Hepatocyte (in vitro differentiated cells): ENCODE measurements at places on chromosomes 7 and 10. TPM values are rescaled to one million over a fixed set of nuclear protein-coding genes. Genes with fewer than 3 reads are reported as not detected.

DNA sequence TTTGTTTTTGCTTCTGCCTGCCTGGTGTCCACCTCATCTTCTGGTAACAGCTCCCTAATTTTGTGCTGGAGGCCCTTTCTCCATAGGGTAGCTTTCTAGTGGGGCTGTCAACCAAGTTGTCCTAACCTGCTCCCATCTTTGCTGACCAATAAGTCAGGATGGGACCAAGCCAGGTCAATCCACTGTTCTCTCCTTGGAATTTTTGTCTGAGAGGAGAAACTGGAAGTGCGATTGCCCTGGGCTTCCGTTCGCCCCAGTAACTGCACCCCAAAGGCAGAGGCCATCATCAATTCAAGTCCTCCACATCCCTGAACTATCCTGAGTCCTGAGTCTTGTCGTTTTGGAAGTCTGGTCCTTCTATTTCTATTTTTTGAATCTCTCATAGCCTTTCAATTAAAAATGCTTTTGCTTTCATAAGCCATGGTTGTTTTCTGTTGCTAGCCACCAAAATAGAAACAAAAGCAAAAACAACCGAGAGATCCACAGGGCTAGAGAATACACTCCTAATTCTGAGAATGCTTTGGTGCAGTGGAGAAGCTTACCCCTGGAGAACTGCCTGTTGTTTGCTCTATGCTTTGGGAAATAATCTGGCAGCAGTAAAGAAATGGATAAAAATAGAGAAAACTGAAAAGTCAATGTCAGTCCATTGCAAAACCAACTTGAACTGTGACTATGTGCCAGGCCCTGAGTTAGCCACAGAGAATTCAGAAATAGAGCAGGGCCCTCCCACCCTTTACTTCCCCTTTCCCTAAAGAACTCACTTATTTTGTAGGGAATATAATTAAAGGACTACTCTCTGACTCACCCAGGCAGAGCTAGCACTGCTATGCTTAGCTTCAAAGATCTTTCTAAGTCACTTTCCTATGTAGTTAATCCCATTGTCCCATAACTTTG is 368.1 kb downstream of the CXCL12 start:
- DNase-seq: no peak

DNA sequence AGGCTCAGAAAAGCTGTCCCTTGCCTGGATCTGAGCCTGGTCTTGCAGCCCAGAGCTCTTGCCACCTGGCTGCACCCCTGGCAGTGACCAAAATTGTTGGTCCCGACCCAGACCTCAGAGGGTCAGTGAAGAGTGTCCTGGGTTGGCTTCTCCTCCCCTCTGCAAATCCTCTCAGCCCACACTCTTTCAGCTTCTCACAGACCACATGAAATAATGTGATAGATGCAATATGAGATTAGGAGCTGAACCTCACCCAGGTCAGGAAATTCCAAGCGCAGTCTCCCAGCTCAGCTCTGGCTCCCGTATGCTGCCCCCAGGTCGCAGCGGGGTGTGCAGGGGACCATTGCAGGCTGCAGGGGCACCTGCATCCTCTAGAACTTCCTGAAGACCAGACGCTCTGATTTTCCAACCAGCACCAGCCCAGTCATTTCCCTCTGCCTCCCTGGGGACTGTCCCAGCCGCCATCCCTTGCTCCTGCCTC is 19.6 kb upstream of the RET start:
- DNase-seq: no peak

DNA sequence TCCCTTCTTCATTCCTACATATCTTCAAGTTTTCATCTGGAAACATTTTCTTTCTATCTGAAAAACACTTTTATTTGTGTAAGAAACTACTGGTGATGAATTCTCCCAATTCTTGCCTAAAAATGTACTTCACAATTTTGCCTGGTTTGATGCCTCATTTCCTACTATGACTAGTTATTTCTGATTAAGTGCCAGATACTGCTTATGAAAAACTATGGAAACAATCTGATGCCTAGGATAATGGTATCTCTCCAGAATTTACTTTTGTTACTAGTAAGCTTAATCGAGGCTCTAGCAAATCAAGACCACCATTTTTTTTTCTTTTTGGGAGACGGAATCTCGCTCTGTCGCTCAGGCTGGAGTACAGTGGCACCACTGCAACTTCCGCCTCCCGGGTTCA is 31.3 kb downstream of the CACUL1 start:
- DNase-seq: no peak

Gene HDAC9
- total RNA-seq: 6.7 and 9.4 TPM in 2 replicates

DNA sequence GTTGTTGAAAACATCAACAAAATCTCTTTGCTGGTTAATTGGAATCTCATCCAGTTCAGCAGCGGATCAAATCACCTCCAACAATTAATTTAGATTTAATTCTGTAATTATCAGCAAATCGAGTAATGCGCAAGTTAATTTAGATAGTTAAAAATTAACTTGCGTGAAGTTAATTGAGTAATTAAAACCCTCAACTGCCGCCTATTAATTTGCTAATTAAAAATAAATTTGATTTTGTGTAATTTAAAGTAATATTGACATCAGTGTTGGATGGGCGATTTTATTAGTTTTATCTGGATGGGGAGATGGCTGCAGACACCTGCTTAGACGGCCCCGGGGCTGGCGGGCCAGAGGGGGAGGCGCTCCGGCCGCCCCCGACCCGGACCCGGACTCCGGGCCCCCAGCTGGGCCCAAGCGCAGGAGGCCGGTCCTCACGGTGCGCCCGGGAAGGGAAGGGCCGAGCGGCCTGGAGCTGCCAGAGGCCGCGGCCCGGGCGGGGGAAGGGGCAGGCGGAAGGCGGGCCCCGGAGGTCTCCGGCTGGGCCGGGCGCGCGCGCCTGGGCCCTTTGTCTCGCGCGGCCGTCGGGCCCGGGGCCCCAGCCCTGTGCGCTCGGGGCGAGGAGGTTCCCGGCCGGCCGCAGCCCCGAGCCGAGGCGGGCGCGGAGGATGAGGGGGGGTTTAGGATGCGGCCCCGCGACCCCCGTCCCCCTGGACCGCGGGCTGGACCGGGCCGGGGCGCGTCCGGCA is 3.3 kb upstream of the UNCX start:
- no peak for DNase-seq

DNA sequence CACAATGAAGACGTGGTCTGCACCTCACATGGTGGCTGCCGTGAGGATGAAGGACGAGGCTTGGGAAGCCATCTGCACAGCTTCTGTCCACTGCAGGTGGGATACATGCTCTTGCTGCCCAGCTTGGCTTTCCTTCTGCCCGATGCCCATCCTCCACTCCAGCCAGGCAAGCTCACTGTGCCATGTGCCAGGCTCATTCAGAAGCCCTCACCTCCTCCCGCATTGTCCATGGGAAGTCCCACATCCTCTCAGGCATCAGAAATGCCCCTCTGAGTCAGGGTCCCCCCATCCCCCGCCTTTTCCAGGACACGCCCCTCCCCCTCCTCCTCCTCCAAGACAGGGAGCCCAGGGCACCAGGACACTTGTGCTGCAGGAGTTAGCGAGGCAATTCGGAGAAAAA is 4.6 kb upstream of the NOM1 start:
- no peak for DNase-seq

DNA sequence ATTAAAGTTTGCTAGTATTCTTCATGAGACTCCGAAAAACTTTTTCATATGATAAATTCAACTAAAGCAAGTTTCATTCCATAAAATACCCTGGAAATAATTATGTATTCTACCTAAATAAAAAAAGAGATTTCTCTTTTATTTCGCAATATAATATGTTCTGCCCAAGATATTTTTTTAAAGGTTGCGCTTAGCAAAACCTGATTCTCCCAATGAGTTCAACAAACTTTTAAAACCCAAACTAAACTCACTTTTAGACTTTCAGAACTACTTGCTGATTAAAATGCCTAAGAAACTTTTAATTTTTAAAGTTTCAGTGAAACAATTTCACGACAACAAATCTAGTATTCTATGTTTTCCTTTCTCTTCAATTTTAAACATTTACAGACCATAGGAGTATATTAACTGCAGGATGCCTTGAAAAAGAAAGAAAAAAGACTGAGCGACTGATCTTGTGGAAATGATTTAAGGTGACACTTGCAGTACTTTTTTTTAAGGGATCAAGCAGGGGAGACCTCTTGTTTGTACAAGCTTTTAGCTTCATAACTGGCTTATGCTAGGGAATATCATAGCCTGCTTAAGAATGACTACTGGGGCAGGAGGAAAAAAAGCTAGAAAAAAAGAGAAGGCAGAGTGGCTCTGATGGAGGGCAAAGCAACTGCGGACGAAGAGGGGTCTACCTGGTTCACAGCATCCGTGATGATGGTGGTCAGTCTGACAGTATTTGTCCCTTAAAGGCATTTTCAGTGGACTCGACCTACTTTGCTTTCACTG is 1.5 kb downstream of the ZNF800 start:
- DNase-seq: no peak

DNA sequence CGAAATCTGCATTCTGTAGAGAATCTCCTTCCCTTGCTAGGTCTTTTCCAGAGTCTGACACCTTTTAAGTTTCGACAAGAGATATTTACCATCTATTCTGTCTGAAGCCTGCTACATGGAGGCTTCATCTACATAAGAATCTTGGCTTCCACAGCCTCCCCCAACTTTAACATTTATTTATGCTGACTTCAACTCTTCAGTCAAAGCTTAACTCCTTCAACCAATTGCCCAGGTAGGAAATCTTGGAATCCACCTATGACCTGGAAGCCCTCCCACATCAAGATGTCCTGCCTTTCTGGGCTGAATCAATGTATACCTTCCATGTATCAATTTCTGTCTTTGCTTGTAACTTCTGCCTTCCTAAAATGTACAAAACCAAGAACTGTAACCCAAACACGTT is 54.7 kb downstream of the MINPP1 start:
- DNase-seq: no peak

GRCh38 chr10:10869592-10869991 is 148.1 kb upstream of the CELF2 start:
- DNase-seq: no peak

DNA sequence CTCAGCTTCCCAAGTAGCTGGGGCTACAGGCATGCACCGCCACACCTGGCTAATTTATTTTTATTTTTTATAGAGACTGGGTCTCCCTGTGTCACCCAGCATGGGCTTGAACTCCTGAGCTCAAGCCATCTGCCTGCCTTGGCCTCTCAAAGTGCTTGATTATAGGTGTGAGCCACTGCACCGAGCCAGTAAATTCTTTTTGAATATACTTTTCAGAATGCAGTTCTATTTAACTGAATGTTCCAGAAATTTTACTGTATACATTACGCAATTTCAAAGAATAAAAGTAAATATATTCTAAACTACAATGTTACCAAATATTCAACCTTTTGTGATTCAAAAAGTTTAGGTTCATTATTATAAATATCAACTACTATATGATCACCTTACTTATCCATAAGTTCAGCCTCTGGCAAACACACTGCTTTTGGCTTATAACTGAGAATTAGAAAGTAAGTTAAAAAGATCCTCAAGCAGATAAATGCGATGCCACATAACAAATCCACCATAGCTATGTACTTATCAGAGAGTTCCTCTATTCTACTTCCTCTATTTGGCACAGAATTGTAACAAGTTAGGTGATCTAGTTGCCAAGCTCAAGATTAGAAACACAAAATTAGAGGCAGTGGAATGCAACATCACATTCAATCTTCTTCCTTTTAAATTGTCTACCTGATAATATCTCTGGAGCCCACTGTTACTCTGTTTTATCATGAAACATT is 118.2 kb downstream of the ANK3 start:
- no peak for DNase-seq

Gene TMED4
- total RNA-seq: 239 and 245 TPM in 2 replicates

- no peak for DNase-seq
Measured at GRCh38 chr10:93907059-93907458, 13.3 kb downstream of the SLC35G1 start.

Gene CDK1
- 31.7 and 33.6 TPM in 2 replicates for total RNA-seq

DNA sequence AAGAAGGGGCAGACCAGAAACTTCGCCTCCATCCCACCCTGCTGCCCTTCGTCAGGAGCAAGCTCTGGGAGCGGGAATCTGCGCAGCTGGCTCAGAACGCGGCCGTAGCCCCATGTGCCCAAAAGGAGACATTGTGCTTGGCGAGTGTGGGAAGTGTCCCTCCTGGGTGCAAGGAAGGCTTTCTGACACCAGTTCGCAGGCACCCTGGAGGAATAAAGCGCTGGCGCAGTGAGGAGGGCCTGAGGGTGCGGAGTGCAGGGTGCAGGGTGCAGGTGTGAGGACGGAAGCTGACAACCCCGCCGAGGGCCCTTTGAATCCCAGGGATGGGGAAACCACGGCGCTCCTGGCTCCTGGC is 811 bp downstream of the SLIT1 start:
- no peak for DNase-seq

DNA sequence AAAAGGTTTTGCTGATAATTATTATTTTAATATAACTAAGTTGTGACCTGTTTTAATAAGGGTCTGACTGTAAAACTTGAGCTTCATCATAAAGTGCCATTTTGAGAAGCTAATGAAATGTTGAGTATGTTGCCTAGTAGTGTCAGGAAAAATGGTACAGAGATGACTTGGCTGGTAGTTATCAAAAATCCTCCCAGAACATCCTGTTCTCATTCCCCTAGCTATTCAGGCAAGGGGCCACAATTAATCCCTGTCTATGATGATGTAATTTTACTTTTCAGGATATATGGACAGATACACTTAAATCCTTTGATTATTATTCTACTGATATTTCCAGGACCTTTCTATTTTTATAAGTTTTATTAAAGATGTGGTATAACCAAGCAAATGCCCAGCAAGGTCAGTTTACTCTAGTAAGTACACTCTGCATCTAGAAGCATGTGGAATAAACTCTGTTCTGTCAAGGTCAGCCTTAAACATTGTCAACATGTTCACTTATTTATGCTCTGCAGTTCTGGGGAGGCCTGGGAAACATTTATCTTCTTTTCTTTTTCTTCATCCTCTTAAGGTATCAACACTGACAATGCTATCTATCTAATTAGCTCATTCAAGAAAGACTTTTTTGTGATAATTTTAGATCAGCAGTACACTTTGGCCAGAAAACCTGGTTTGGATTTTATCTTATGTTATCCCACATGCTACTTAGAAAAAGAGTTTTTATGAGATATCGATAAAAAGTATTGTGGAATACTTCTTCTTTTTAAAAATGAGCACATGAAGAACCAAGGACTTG is 32.1 kb downstream of the BTRC start:
- no peak for DNase-seq

DNA sequence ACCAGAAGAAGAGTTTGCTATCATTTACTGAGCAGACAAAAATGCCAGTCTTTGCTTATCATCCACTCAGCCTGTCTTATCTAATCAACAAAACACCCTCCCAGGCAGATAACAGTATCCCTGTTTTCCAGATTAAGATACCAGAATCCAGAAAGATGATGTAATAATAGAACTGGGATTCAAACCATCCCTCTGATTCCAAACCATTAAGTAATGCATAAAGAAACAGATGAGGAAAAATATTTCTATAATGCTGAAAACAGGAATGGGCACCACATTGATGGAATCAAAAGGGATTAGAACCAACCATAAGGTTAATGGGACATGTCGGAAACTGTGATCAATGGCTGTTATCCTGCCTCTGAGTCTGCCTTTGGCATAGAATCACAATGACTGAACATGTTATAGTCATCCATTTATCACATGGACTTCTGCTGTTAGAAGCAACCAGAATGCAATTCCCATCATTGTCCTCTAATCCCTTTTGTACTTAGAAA is 92.1 kb upstream of the RSU1 start:
- DNase-seq: no peak
